RPMI7951 (cell line): ENCODE measurements at places on chromosomes 2 and 18. TPM values are rescaled to one million over a fixed set of nuclear protein-coding genes. Genes with fewer than 3 reads are reported as not detected.

The CDK5R2 gene
- 0.12 and 0.20 TPM in 2 replicates for total RNA-seq

The CRACDL gene
- total RNA-seq = not detected in 2 replicates

The GRB14 gene
- total RNA-seq = not detected in 2 replicates

GRCh38 chr2:112295407-112296078 is 20.1 kb downstream of the ZC3H6 start:
- no peak for DNase-seq

DNA sequence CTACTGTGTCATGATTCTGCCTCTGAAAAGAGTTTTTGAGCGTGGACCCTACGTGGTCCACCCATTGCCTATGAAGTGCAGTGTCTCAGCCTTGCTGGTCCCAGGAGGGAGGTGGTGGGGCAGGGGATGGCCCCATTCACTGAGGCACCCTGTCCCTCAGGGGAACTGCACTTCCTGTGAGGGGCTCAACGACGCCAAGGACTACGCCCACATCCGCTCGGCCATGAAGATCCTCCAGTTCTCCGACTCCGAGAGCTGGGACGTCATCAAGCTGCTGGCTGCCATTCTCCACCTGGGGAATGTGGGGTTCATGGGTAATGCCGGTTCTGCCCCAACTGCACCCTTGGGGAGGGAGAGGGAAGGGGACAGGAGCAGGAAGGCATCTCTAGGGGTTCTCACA is 42.5 kb downstream of the MYO7B start:
- DNase-seq = no peak

DNA sequence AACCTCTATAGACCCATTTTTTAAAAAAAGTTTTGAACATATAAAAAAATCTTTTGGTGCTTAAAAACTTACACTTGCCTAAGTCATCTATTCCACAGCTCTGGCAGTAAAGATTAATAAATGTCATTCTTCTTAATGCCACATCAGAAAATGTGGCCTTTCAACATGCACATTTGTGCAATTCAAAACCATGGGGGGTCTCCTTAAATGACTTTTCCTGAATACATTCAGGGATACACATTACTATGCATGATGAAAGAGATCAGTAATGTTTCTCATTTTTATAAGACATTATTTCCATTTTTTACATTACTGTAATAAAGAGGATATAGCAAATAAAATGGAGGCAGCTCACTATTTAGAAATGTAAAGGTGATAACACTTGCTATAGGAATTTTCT is 142.3 kb downstream of the RBM43 start:
- no peak for DNase-seq

DNA sequence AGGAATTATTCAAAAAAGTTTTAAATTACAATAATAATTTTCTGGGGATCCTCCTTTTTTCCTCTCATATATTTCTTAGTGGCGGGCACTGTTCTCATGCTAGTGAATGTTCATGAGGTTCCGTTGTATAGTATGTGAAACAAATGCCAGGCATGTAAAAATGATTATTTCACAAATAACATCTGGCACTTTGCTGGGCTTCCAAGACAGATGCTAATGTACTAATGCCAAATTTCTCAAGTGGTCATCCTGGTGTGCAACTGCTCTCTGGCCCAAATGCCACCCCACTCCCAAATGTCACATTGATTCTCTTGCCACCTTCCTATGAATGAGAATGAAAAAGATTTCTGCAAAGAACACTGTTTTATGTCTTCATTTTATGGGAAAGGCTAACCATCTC is 564.0 kb upstream of the GCFC2 start:
- no peak for DNase-seq

DNA sequence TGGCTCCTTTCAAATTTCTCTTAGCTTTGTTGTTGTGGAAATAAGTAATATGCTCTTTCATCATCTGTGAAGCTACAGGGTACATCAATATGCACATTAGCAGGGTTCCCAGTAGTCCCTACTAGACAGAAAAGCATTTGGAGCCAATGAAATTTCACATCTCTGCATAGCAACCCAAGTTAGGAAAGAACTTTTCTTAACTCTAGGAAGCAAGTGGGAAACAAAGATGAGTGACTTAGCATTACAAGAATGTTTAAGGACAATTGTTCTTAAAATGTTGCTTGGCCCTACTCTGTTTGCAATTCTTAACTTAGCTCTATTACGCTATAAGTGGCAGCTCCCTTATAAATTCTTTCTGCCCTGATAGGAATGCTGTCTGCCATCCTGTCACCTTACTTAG is 39.6 kb downstream of the ZEB2 start:
- no peak for DNase-seq

GRCh38 chr2:144445196-144445595 is 74.7 kb downstream of the ZEB2 start:
- DNase-seq = no peak

GRCh38 chr18:46574000-46574742 is 82.8 kb downstream of the LOXHD1 start:
- no peak for DNase-seq

GRCh38 chr2:29782549-29783458 is 138.6 kb downstream of the ALK start:
- DNase-seq = no peak
